ENCODE measurements at places on chromosomes 5 and 9.

DNA sequence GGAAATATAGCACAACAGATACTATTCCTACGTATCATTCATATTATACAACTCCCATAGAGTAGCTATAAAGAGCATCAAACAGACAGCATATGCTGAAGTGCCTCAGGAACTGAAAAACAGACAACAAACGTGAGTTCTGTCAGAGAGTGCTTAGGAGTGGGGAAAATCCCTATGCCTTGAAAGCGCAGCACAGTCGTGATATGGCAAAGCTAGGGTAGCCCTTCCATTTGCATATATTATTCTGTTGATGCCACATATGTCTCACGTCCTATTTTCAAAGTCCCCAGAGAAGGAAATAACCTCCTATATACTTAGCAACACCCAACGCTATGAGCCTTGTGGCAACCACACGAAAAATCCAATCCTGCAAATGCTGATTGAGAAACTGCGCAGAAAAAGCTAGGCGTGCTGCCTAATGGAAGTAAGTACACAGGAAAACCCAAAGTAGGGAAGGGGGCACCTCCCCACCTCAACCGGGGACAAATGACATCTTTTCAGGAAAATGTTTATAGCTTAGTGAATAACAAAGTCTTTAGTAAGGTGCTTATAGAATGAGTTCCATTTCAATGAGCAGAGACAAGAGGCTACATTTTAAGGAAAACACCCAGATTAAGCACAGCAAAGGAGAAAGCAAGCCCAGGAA, 105.1 kb downstream of the MED10 start:
- DNase-seq, result no peak

- no peak for DNase-seq
Observed at GRCh38 chr5:147388184-147389108, 121.4 kb downstream of the DPYSL3 start.

DNA sequence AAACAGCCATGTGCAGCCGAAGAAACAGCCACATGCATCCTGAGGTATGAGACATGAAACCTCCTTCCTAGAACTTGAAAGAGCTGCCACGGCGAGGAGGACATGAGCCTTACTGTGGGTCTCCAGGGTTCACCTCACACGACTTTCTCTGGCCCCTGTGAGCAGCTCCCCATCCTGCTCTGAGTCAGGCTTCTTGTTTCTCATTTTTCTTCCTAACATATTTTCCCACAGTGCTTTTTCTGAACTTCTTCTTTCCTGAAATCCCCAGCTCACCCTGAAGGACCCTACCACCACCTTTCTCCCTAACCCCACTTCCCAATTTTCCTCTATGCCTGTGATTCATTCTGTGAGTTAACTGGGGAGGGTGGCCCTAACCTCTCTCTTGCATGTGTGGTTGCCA, 33.7 kb upstream of the ADRB2 start:
- no peak for DNase-seq

DNA sequence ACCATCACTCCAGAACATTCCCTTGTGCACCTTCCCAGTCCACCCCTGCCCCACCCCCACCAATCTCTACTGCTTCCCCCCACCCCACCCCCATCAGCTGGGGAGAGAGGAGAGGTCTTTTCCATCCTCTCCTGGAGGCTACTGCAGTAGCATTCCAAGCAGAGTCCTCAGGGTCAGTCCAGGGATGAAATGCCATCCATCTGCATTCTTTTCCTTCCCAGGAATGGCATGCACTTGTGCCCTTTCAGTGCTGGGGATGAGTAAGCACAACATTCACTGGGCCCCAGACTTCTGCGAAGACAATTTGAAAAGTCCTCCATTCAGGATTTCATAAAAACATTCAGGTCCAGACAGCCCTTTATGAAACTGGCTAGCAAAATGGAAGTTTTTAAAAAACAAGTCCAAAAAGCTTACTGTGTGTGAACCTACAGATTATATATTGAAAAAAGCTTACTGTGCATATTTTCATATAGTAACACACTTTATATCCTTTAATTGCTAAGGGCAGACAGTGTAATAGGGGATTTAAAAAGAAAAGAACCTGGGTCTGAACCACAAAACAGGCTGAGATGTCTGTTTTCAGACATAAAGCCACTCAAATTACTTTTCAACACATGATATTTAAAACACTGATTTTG, 50.0 kb upstream of the GOLPH3 start:
- no peak for DNase-seq

- DNase-seq, result no peak
Observed at GRCh38 chr5:151077967-151078366, 2.9 kb downstream of the TNIP1 start.

GRCh38 chr9:117247266-117247665, 167.6 kb downstream of the ASTN2 start:
- DNase-seq, result no peak

GRCh38 chr5:34464829-34465228, 191.3 kb upstream of the RAI14 start:
- no peak for DNase-seq

GRCh38 chr9:33287087-33287490, 3.2 kb upstream of the NFX1 start:
- peak; percentile 44 for DNase-seq

- peak; percentile 31 for DNase-seq
Observed at GRCh38 chr5:43193894-43194265, 1.9 kb downstream of the NIM1K start.

- DNase-seq, result no peak
Observed at GRCh38 chr5:119220576-119221197, 135.1 kb upstream of the TNFAIP8 start.

GRCh38 chr9:116360016-116360415, 206.4 kb downstream of the PAPPA start:
- DNase-seq, result peak; percentile 28

- DNase-seq, result no peak
Observed at GRCh38 chr9:19231904-19232822, 1.7 kb downstream of the DENND4C start.

- no peak for DNase-seq
Observed at GRCh38 chr9:34634551-34635248, 2.9 kb downstream of the SIGMAR1 start.

- no peak for DNase-seq
Observed at GRCh38 chr5:179182601-179183000, 122.4 kb downstream of the ZNF354C start.

- DNase-seq, result no peak
Observed at GRCh38 chr9:83933790-83934189, 12.6 kb upstream of the KIF27 start.

GRCh38 chr5:100270023-100270771, 265.0 kb upstream of the FAM174A start:
- no peak for DNase-seq

- no peak for DNase-seq
Observed at GRCh38 chr9:128409978-128410377, 10.7 kb upstream of the CERCAM start.

DNA sequence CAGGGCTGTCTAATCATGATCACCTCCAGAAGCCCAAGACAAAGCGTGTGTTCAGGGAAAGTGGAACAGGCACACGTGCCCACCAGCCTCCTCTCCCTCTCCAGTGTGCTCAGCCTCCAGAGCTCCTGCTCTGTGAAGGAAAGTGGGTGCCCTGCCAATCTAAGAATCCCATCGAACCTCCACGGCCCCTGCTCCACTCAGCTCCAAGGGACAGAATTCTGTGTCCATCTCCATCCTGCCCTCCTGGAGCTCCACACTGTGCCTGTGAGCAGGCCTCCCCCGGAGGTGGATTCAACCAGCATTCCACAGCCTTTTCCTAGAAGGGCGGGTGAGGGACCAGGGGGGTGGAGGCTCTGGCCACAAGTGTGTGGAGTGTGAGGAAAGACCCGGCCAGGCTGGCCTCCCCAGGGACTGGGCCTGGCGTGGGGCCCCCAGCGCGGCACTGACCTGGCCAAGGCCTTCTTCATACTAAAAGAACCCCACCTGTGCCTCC, 6.0 kb downstream of the EEIG1 start:
- no peak for DNase-seq

DNA sequence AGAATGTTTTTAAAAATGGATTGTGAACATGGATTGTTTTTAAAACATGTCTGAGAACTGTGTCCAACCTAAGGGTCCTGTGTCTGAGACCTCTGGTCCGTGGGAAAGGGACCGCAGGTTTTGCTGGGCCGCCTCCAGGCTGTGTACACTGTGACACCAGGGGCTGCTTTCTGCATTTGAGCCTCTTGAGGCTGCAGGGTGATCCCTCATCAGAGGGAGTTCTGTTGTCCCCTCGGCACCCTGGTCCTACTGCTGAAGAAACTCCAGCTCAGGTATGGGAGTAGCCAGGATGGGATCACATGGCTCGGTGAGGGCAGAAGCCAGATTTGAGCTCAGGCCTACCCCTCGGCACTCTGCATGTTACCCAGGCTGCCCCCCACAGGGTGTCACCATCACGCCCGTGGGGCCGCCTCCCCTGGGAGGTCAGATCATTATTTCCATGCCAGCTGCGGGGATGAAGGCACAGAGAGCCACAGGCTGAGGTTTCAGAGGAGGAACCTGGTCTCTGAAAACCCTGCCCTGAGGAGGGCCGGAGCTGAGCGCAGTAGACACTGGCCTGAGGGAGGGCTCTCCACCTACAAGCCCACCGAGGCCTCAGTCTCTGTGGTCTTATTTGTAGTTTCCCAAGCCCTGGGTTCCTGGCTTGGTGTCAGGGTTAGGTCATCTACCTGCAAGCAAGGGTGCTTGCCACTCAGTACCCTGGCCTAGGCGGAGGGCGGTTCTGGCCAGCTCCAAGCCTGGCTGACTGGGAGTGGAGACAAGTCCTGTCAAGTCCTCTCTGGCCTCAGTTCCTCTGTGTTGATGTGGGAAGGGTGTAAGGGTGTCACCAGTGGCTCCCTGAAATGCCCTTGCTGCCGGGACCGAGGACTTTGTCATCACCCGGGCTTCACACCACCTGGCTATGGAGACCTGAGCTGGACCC, 2.8 kb downstream of the PRR7 start:
- DNase-seq, result no peak

- DNase-seq, result no peak
Observed at GRCh38 chr9:130447193-130447816, 2.5 kb downstream of the ASS1 start.

GRCh38 chr5:180647465-180647864, 1.9 kb downstream of the FLT4 start:
- DNase-seq, result no peak

- no peak for DNase-seq
Observed at GRCh38 chr9:70557661-70558369, 143.4 kb upstream of the KLF9 start.

- no peak for DNase-seq
Observed at GRCh38 chr5:131968396-131968954, 23.0 kb upstream of the MEIKIN start.

- DNase-seq, result no peak
Observed at GRCh38 chr9:74775396-74775795, 112.3 kb downstream of the TRPM6 start.

DNA sequence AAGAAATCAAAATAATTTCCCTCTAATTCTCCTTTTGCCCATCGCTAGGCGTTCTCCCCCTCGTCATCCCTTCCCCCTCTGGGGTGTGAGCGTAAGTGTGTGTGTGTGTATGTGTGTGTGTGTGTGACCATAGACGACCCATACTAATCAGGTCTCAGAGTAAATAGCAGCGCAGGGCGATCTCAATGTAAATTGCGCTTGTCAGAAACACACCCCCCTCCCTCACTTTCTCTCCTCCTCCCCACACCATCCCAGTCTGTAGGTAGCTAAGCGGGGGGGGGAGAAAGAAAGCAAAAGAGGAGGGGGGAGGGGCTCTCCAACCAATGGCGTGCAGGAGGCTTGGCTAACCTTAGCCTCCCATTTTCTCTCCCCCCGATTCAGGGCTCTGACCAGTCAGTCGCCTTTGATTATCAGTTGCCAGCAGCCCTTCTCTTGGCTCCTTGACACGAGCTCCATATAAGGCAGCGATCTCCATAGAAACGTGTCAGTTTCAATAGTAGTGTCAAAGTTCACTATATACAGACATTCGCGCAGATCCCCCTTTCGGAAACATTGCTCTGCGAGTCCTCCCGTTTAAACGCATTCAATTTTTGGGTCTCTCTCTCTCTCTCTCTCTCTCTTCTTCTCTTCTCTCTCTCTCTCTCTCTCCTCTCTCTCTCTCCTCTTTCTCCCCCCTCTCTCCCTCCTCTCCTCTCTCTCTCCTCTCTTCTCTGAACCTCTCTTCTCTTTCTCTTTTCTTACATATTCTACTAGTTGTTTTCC, at the start of gene NR2F1:
TSS of gene NR2F1 (plus strand) at position 546 of the 762 bp plus-strand sequence. CDS start 1,802 bp downstream, outside the sequence.
- DNase-seq, result peak; percentile 85

DNA sequence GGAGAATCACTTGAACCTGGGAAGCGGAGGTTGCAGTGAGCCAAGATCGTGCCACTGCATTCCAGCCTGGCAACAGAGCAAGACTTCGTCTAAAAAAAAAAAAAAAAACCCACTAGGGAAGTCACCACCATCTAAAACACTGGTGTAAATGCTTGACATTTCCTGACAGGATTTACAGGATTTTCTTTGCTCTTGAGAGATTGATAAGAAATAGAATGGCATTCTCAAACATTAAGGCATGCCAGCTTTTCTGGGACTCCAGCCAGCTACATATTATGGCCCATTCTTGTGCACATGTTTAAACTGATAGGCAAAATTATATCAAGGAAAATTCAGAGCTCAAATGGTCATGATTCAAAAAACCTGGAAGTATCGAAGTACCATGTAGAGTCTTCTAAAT, 28.7 kb downstream of the GTF3C4 start:
- DNase-seq, result no peak

GRCh38 chr5:141488591-141489561, at the start of gene PCDHGC5:
Gene PCDHGC5, plus strand, starts transcription at chr5:141489081. Its CDS starts 160 bp downstream, at chr5:141489241.
- DNase-seq, result no peak

- no peak for DNase-seq
Observed at GRCh38 chr9:95459851-95460517, 56.8 kb downstream of the PTCH1 start.

- no peak for DNase-seq
Observed at GRCh38 chr9:33162721-33163311, 4.3 kb downstream of the B4GALT1 start.

DNA sequence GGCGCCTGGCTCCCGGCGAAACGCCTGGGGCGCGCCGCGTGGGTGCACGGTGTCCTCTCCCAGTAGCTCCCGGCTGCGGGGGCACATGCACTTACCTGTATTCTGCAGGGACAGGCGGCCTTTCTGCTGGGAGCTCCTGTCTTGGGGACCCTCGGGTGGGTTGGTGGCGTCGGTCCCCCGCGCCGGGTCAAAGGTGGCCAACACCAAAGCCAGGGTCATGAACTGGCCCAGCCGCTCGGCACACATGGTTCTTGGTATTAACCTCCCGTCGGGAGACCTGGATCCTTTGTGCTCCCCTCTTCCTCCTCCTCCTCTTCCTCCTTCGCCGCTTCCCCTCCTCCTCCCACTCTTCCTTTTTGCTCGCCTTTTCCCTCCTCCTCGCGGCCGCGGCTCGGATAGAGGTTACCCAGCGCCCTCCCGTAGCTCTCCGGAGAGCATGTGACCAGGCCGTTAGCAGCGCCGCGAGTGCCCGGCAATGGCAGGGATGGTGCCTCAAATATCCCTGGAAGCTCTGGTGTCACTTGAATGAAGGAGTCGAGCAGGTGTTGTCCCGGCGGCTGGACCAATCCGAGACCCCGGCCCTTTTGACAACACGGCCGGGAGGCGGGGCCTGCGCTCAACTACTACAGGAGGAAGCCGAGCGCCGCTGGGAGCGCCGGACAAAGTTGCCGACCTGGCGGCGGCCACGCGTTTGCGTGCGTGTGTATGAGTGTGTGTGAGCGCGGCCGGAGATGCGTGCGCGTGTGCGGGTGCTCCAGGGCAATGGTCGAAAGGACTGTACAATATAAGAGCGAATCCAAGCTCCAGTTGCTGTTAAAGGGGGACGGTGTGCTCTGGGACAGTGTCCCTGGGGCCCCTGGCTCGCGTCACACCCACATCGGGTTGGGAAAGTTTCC, at the start of gene STC2:
TSS of gene STC2 (minus strand) at position 467 of the 896 bp plus-strand sequence. CDS start at position 246, 221 bp downstream.
- DNase-seq, result peak; percentile 89
